ENCODE measurements at places on chromosomes 1 and 21. TPM values are rescaled to one million over a fixed set of nuclear protein-coding genes. Genes with fewer than 3 reads are reported as not detected.

The AMY2B gene
- total RNA-seq, result 62.1 TPM

The DENND2D gene
- 7.1 TPM for total RNA-seq

DNA sequence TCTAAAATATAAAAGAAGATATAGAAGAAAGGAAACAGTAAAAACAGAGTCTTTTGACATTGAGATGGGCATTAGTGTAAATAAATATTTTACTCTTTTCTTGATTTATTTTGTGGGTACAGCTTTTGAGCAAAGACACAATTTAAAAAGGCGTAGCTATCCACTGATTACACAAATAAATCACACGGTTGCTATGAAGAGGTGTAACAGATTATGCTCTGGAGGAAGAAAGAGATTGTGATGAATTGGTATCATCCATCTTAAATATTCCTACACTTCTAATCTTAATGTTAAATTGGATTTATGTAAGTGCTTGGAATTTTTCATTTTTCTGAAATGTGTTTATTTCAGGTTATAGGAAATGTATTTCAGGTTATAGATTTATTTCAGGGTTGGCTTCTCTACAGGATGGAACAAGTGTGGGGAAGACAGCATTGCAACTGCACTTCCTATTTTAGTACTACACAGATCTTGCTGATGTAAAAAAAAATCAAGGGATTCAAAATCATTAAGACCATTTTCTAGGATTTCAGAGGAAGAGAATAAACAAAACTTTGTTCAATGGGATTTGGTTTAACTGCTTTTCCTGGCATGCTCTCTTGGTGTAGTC is 15.3 kb downstream of the XCL1 start:
- DNase-seq, result peak; percentile 40
- H3K27ac ChIP-seq, result no peak overlapping the region
- no peaks in the 10 kb centered on the region for H3K4me1 ChIP-seq
- no peak overlapping the region for H3K4me3 ChIP-seq
- no peaks in the 10 kb centered on the region for H3K36me3 ChIP-seq
- H3K27me3 ChIP-seq, result no peaks in the 10 kb centered on the region

DNA sequence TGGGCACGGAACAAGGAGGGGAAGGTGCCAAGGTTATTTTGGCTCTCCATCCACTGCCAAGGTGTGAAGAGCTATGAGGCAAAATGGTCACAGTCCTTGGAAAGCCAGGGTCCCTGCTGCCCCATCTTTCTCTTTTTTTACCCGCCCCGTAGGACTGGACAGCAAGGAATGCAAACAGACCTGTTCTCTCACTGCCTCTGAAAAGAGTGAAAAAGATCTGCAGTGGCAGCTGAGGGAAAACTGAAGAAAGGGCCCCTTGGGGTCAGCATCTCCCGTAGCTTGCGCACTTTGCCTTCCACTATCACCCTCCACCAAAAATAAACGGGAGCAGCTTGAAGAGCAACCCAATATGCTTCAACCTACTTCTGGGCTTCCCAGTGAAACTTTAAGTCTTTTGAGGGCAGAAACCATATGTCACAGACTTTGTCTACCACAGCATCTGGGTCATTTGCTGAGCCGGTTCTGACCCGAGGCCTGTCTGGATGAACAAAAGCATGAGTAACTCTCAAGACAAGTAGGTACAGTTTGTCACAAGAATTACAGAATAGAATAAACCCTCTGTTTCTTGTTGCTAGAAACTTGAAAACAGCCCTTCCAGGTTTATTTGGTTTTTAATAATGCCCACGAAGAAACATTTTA is 9.4 kb upstream of the KIF14 start:
- no peak overlapping the region for H3K27ac ChIP-seq
- peaks cover 13% of the 10 kb centered on the region for H3K4me1 ChIP-seq
- H3K36me3 ChIP-seq, result no peaks in the 10 kb centered on the region

- peaks cover 10% of the 10 kb centered on the region for H3K4me1 ChIP-seq
- no peak for DNase-seq
- no peaks in the 10 kb centered on the region for H3K36me3 ChIP-seq
- H3K4me3 ChIP-seq, result no peak overlapping the region
Observed at GRCh38 chr1:22216966-22217365, 74.1 kb upstream of the WNT4 start.

DNA sequence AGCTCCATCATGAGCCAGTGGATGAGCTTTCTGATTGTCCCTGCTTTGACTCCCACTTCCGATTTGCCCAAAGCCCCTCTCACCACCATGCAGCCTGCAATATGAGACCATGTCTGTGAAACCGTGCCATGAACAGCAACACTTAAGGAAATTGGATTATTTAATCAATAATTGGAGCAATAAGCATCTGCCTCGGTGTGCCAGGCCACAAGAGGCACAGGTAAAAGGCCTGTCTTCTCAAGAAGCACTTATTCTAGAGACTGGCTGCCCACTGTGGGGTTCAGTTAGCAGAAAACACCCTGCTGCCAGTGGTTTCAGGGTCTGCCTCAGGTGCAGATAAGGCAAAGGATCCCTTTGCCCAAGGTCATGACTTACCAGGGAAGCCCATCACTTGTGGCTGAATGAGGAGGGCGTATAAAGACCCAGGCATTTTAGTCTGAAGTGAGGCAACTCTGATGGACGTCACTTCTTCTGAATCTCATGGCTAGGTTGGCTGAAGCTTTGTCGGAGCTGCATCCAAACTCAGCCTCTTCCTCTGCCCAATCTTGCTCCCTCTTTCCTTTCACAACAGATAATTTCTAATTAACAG is 7.1 kb upstream of the CHI3L2 start:
- peaks cover 3% of the 10 kb centered on the region for H3K4me1 ChIP-seq
- H3K4me3 ChIP-seq, result no peak overlapping the region
- H3K27ac ChIP-seq, result no peak overlapping the region
- no peaks in the 10 kb centered on the region for H3K36me3 ChIP-seq
- DNase-seq, result no peak

DNA sequence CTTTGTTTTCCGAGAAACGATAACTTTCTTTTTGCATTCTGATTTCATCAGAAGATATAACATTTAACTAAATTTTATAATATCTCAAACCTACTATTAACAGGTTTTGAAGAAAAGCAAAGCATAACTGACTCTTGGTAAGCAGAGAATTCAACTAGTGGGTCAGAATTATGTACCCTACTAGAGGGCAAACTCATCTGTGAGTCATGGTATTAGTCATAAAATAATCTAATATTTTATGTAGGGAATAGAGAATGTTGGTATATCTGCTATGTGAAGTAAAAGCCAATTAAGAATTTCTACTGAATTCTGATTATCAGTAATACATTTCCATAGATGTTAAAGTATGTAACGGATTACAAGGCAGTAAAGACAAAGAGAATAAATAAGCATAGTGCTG is 56.8 kb downstream of the USP1 start:
- H3K4me1 ChIP-seq, result no peaks in the 10 kb centered on the region
- DNase-seq, result no peak
- no peak overlapping the region for H3K4me3 ChIP-seq
- no peak overlapping the region for H3K27ac ChIP-seq
- peaks cover 10% of the 10 kb centered on the region for H3K36me3 ChIP-seq

DNA sequence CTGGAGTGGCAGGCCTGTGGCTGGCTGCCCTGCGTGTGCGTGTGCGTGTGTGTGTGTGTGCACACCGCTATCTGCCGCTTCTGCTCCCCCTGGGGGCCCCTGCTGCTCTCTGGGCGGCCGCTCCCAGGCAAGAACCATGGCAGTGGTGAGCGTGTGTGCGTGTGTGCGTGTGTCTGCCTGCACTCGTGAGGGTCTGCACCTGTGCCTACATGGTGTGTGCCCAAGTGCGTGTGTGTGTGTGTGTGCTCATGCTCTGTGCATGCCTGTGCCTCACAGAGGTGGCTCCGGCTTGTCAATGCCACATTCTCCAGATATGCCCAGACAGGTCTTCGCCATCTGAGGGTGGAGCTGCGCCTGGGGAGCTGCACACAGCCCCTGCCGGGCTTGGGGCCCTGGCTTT is 18.7 kb upstream of the PEX10 start:
- no peaks in the 10 kb centered on the region for H3K36me3 ChIP-seq
- no peak overlapping the region for H3K4me3 ChIP-seq
- H3K27ac ChIP-seq, result no peak overlapping the region

Measured in spinal cord (tissue), 10 donors.